ENCODE measurements at places on chromosomes 16 and 17.

GRCh38 chr17:5355421-5356129, 63.9 kb downstream of the NUP88 start:
- DNase-seq = peak; percentile 26

DNA sequence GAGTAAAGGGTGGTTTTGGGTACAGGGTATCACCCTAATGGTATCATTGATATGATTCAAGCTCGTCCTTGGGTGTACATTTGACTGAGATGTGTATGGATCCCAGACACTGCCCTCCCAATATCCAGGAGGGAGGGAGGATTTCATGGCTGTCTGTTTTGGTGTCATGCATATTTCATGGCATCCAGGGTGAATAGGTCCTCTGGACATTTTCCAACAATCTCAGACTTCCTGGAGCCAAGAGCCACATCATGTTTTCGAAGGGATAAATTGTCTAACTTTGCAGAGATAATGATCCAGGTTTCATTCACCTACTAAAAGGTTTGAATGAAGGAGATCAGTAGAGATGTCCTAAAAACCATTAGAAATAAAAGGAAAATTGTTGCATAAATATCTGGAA, 431.9 kb downstream of the SHISA9 start:
- DNase-seq = no peak

DNA sequence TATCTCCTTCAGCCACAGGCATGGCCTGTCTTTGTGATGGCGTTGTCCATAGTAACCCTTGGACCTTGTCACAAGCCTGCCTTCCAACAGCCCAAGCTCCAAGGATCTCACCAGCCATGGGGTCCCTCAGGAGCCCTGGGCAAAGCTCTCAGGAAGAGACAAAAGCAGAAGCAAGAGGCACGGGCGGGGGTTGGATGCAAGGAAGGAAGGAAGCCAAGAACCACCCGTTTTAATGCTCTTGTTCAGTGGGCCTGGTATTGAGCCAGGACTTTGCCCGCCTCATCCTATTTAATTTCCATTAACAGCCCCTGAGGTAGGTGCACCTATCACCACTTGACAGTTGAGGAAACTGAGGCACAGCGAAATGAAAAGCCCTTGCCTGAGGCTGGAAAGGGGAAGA, 32.3 kb upstream of the GOSR2 start:
- no peak for DNase-seq

- DNase-seq = no peak
These were observed 81.3 kb upstream of the PLCG2 start for GRCh38 chr16:81697616-81698309.

GRCh38 chr16:8872967-8873865, 4.4 kb upstream of the CARHSP1 start:
- DNase-seq = no peak

- DNase-seq = peak; percentile 94
These were observed 93.0 kb downstream of the SEC14L1 start for GRCh38 chr17:77233635-77234334.

DNA sequence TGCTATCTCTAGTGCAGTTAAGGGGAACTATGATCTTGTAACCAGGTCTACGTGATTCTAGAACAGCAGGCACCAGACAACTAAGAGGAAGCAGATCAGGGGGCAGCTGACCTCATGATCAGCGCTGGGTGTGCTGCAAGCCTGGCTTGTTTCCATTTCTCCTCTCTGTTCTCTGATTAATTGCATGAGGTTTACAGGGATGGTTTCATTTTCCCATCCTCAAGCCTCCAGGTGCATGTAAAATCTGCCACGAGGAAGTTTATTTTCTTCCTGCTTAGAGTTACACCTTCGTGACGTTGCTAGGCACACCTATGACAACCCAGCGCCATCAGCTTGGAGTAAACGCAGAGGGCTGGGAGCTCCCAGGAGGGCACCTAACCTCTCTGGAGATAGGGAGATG, 4.3 kb upstream of the NUPR1 start:
- DNase-seq = no peak

DNA sequence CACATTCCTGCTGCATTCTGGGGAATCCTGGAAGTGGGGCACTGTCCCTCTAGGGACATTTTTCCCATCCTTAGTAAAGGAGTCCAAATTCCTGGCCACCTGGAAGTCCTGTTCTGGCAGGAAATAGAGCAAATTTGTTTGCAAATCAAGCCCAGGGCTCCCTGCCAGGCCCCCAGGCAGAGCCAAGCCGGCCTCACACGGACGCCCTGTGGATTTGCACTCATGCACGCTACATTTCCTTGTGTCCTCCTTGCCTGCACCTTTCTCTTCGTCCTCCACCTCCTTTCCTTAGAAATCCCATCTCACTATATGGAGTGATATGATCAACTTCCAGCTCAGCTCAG, 7.0 kb upstream of the CALB2 start:
- no peak for DNase-seq

- DNase-seq = no peak
These were observed 101.4 kb upstream of the HSBP1 start for GRCh38 chr16:83706394-83706793.

DNA sequence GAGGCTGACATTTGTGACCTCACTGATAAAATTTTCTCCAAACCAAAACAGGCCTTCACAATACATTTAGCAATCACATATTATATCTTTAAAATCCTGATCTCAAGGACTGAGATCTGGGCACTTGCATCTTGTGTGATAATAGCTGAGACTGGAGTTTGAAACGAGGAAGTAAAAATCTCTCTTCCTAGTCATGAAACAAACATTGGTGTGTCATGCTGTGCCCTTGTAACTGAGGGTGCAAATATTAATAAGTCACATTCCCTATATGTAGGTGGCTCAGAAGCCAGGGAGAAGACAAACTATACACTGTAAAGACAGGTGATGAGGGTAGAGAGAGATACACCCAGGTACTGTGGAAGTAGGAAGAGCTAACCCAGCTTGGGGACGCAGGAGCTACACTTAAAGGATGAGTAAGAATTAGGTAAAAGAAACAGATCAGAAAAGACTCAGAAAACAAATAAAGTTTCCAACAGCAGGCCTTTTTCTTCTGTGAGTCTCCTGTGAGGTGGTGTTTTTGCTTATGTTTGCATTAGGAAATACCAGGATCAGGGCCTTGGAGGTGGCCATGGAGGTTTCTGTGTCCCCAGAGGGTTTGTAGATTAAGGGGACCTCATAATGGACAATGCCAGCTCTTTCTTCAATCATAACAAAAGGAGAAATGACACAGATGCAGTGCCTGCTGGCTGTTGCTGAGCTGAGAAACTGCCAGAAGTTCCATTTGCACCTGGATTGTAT, 335.7 kb downstream of the GRIN2A start:
- peak; percentile 28 for DNase-seq

GRCh38 chr16:1538804-1539520, 5.5 kb downstream of the TMEM204 start:
- DNase-seq = no peak

DNA sequence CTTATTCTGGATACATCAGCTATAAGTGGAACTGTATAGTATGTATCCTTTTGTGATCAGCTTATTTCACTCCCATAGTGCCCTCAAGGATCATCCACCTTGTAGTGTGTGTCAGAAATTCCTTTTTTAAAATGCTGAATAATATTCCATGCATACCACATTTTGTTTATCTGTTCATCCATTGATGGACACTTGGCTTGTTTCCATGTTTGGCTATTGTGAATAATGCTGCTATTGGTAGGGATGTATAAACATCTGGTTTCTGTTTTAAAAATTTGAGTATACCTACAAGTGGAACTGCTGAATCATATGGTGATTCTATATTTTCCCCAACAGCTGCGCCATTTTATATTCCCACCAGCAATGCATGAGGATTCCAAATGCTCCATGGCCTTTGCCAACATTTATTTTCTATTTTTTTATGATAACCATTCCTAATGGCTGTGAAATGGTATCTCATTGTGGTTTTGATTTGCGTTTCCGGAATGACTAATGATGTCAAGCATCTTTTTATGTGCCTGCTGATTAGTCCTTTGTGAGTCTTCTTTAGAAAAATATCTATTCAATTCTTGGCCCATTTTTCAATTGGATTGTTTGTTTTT, 11.6 kb downstream of the RCVRN start:
- DNase-seq = peak; percentile 66

DNA sequence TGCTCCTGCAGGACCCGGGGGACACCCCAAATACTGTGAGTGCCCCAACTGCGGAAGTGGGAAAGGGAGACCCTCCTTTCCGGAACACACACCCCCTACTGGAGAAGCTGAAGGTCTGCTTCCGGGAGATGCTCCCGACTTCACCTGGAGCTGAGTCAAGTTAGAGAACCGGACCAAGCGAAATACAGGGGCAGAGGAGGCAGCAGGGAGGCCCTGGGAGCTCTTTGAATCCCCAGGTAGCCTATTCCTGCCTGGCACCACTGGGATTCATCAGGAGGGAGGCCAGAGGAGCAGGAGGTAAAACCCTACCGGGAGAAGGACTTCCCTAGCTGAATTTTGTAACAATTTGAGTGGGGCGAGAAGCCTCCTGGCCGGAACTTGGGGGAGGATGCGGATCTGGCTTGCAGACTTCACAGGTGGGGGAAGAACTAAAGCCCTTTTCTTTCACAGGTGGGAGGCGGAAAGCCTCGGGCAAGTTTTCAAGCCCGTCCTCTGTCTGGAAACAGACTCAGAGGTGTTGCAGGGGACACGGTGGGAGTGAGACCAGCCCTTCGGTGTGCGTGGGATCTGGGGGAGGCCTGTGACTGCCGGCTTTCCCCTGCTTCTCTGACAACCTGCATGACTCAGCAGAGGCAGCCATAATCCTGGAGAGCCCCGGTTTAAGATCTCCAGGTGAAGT, 22.4 kb upstream of the TEKT1 start:
- DNase-seq = no peak

DNA sequence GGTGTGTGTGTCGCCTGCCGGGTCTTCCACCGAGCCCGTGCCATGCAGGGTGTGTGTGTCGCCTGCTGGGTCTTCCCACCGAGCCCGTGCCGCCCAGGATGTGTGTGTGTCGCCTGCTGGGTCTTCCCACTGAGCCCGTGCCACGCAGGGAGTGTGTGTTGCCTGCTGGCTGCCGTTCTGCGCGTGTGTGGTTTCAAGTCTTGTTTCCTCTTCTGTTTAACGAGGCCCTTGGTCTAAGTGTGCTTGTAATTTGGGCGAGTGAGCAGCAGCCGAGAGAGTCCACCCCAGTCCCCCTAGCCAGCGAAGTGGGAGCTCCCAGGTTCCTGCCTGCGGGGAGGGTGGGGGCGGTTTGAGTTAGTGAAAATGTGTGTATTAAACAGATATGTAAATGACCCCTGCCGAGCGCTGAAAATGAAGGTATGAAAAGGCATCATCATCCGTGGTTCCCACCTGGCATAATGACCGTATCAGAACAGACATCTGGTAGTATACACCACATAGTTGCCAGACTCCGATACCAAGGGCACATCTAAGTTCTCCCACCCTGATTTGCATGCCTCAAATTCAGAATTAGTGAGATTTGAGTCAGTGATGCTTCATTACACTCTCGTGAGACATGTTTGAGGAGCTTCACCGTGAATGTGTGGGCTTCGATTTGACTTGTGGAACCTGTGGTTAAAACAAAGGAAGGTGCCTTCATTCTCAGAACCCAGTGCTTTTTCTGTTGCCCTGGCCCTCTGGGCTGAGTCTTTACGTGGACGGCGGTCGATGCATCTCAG, 114.5 kb upstream of the CHMP6 start:
- DNase-seq = no peak

DNA sequence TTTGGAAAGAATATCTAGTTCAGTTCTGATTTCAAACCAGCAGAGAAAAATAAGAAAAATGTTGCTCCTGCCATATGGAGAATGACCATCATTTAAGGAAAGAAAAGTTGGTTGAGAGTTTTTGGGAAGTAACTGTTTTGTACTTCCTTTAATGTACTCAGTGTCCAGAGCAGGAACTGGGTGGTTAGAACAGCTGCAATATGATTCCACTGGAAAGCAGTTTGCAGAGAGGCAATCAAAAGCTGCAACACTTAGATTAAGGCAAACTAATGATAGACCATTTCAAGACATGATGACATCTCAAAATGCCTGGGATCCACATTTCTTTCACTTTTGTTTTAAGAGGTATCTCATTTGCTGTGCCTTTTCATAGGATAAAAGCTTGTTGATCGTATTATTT, 313.3 kb upstream of the HSBP1 start:
- DNase-seq = no peak

DNA sequence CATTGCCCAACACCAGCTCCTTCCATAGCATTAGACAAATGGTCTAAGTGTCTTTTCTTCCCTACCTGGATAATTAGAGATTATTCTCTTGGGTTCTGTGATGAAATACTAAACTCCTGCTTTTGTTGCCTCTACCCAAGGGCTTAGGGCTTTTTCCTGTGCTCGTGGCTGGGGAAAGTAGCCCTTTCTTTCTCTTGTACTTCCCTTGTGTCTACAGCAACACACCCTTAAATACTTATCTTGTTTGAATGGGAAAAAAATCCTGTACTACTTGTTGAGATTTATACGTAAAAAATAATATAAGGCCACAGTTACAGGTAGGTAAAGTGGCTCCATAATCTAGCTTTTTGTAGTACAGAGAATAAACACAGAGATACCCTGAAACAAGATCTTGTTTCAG, 7.0 kb upstream of the NACA2 start:
- no peak for DNase-seq

DNA sequence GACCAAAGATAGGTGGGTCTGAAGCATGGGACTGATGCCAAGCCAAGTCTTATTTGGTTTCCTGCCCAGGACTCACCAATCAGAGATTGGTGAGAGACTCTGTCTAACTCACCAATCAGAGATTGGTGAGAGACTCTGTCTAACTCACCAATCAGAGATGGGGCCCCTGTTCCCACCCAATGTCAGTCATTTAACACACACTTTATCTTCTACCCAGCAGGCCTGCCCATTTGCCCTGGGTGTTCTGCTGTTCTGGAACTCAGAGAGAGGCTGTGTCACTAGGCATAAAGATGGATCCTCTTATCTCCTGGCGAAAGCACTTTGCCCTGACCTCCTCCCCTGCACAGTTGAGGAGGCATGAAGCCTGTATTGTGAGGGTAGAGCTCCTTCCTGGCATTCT, 5.4 kb upstream of the RHOT1 start:
- no peak for DNase-seq

GRCh38 chr16:82368041-82368440, 198.0 kb upstream of the MPHOSPH6 start:
- peak; percentile 1 for DNase-seq

GRCh38 chr16:598823-599739, 9.2 kb downstream of the RAB40C start:
- no peak for DNase-seq

DNA sequence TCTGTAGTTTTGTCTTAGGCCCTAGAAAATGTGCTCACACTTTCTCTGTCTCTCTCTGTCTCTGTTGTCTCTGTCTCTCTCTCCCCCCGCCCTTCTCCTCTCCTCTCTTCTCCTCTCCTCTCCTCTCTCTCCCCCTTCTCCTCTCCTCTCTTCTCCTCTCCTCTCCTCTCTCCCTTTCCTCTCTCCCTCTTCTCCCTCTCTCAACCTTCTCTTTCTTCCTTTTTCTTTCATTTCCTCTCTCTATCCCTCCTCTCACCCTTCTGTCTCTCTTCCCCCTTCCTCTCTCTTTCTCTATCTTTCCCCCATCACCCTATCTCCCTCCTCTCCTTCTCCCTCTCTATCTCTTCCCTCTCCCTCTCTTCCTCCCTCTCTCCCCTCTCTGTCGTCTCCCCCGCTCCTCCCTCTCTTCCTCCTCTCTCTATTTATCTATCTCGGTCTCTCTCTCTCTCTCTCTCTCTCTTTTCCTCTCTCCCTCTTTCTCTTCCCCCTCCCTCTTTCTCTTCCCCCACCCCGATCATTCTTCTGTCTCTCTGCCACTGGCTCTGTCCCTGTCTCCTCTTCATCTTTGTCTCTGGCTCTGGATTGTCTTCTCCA, 107.2 kb upstream of the C16orf82 start:
- DNase-seq = no peak
